ENCODE measurements at places on chromosomes 5 and 9.

DNA sequence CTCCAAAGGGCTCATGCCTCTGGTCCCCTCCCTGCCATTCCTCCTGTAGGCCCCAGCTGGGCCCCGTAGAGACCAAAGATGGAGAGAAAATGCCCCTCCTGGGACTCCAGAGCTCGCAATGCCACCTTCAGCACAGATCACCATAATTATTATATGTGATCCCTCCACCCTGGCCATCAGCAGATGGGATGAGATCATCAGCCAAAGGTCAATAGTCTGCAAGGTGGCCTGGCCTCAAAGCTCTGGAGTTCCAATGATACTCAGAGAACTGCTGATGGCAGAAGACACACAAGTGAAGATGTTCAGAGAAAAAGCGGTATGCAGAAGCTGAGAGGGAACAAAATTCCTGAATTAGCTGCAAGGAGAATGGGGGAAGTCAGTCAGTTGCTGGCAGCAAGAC is 5.0 kb downstream of the RPP25L start:
- DNase-seq, result no peak

- no peak for DNase-seq
These were observed 450.4 kb upstream of the CTNND2 start for GRCh38 chr5:12354686-12355085.

DNA sequence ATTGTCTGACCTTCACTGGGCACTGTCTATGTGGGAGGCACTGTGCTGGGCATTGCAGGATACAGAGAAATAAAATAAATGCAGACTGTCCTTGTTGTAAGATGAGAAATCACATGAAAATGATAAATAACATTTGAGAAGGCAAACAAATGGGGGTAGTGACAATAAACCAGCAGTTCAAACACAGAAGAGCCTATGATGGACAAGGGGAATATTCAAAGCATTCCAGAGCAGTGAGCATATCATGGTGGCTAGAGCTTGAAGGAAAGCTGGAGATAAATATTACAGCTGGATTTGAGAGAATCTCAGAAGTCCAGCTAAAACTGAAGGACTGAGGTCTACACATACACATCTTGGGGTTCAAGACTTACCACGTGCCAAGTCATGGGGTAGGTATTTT is 209.9 kb downstream of the ASTN2 start:
- no peak for DNase-seq

DNA sequence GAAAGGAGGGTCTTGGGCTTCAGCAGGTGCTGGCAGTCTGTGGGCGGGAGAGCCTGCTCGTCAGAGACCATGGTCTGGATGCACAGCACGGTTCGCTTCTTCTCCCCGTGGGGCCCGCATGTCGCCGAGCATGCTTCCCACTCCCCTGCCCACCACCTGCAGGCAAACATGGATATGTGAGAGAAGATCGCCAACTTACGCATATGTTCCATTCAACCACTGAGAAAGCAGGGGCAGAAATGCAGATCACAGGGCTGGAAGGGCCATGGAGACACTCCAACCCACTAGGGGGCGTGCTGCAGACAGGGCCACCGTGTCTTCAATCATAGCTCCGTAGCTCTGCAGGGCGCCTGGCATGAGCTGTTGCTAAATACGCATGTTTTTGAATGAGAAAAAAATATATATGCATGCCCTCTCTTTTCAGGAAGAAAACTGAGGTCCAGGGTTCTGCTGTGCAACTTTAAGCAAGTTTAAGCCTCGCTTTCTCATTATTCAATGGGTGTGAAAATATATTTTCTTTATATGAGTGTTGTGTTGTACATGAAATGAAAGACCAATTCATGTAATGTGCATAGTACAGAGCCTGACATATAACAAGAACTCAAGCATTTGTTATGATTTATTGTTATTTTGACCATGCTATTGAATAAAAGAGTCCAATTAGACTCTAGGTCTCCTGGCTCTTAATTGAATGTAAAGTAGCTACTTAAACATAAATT is 148.0 kb downstream of the TARS1 start:
- DNase-seq, result no peak

GRCh38 chr9:4126184-4126865 is 173.5 kb downstream of the GLIS3 start:
- DNase-seq, result no peak

DNA sequence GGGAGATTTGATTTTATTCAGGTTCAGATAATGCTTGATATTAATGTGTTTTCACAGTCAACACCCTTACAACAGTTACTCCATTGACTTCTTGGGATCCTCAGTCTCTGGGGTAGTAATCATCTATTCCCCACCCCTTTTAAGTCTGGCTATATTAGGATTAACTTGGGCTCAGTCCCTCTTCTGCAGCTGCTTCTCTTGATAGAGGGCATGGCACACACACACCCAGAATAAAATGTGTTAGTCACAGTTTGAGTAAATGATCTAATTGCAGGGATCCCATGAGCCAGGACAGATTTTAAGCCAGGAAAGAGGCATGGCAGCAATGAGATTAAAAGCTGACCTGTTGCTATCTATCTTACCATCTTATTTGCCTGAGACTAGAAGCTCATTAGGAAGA is 53.7 kb upstream of the VLDLR start:
- DNase-seq, result no peak

- DNase-seq, result no peak
These were observed 582.6 kb downstream of the PSAT1 start for GRCh38 chr9:78879324-78880100.

DNA sequence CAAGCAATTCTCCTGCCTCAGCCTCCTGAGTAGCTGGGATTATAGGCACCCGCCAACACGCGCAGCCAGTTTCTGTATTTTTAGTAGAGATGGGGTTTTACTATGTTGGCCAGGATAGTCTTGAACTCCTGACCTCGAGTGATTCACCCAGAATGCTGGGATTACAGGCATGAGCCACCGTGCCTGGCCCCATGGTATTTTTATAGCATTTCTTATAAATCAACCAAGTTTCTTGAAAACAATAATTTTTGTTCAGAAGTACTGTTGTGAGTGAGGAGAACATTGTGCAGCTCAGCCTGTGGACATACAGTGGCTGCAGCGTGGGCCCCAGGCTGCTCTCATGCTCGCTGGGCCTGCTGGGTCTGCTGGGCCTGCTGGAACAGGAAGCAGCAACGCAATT is 45.3 kb downstream of the MAP1B start:
- DNase-seq, result no peak

DNA sequence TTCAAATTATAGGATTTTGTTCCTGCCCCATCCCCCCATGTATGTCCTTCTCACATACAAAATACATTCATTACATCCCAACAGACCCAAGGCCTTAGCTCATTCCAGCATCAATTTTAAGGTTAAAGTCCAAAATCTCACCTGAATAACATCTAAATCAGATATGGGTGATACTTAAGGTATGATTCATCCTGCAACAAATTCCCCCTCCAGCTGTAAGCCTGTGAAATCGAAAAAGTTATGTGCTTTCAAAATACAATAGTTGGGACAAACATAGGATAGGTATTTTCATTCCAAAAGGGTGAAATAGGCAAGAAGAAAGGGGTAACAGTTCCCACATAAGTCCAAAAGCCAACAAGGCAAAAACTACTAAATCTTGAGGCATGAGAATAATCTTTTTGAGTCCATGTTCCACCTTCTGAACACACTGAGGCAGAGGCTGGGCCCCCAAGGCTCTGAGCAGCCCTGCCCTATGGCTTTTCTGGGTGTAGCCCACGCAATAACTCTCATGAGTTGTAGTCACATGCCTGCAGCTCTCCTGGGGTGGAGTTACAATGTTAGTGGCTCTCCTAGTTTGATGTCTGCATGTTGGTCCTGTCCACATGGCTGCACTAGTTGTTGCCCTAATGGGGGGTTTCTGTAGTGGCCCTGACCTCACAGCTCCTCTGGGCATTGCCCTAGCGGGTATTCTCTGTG is 243.9 kb upstream of the SMARCA2 start:
- no peak for DNase-seq

- no peak for DNase-seq
These were observed 101.5 kb downstream of the PLCXD3 start for GRCh38 chr5:41408676-41409443.

DNA sequence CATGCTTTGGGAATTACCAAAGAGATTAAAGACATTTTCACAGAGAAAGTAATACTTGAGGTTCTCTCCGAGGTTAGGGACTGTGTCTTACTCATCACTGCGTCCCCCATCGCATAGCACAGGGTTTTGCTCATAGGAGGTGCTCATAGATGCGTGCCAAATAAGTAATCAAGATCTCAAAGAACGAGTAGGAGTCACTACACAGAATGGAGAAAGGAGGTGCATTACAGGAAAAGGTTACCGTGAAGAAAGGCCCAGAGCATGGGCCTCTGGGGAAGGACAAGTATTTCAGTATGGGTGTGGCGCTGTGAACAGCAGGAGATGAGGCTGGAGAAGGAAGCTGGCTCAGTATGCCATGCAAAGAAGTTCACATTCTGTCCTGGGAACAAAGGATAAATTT is 182.4 kb downstream of the ACTL7B start:
- DNase-seq, result no peak

DNA sequence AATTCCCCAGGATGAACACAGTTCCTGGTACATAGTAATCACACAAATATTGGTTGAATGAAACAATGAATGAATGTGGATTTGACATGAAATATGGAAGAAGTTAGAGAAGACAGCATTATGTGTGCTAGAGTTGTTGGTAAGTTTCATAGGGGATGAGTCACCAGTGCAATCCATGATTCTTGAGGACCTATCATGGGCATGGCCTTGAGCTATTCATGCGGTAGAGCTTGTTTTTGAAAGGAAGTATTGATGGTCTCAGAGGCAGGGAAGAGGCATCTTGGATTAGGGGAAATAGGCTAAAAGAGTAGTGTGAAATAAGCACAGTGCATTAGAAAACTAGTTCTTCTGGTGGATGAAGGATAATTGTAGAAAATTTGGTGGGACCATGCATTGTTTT is 22.1 kb downstream of the SPATA31D1 start:
- DNase-seq, result no peak

- DNase-seq, result no peak
These were observed 27.2 kb downstream of the CSF2 start for GRCh38 chr5:132100672-132101261.

- peak; percentile 5 for DNase-seq
These were observed 43.8 kb downstream of the TRIP13 start for GRCh38 chr5:936149-937144.

GRCh38 chr9:127543221-127543620 is 68.9 kb upstream of the STXBP1 start:
- no peak for DNase-seq

DNA sequence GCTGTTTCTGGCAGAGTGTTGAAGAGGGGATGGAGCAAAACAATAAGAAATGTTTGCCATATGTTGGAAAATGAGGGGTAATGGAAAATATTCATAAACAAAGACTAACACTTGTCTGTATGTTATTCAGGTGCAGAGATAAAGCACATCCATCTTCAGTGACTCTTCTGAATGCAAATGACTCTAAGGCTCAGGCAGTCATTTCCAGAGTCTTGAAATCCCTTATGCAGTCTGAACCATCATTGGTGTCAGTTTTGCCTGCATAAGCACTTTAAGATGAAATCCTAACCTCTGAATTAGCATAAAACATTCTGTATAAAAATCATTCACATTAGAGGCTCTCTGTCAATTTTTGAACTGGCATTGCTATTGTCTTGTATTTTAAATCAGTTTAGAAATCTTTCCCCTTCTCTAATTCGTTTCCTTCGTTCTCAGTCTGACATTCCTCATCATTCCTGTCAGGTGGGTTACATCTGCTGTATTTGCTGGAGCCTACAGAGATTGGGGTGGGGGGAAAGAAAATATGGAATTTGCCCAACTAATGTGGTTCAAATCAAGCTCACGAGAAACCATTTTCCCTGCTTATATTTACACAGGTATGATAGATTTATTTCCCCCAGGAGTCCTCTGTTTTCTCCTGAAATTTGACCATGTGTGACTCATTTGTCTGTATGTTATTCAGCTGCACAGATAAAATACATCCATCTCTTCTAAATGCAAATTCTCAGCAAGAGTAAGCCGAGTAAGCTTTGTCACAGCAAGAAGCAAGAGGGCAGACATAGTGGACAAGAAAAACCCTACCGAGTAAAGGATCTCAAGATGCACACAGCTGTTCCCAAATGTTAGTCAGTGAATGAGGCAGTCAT is 31.6 kb downstream of the ENC1 start:
- DNase-seq, result no peak

DNA sequence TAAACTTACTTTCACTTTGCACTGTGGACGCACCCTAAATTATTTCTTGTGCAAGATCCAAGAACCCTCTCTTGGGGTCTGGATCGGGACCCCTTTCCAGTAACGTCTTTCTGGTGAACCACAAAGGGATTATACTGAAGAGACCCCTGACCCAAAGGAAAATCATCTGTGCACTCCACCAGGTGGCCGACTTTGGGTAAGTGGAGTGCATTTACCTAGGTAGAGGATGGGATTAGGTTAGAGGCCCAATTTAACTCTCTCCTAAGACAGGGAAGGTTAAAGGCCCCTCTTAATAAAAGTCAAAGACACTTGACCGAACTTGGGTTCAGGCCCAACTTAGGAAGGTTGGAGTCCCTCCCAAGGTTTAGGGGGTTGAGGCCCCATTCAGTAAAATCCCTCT is 8.2 kb upstream of the PAIP1 start:
- no peak for DNase-seq

GRCh38 chr5:103582364-103582763 is 19.8 kb upstream of the NUDT12 start:
- DNase-seq, result no peak

- DNase-seq, result no peak
These were observed 1920.3 kb upstream of the WWC1 start for GRCh38 chr5:166370928-166371690.

- no peak for DNase-seq
These were observed 116.4 kb downstream of the APBA1 start for GRCh38 chr9:69555802-69556201.

DNA sequence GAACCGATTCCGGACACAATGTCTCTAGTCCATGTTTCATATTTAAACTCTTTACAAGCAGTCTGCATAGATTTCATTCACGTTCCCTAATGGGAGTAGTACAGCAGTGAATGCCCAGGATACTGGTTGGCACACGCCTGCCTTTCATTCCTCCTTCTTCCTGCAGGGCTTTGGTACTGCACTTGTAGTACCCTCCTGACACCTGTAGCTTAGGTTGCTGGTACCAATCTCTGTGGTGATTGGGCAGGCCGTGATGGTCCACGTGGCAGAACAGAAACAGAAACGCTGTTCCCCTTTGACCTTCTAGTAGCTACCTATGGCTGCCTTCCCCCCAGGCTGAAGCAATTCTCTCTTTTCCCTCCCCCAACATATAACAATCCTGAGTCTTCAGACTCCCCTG is 107.3 kb upstream of the MEGF10 start:
- no peak for DNase-seq

DNA sequence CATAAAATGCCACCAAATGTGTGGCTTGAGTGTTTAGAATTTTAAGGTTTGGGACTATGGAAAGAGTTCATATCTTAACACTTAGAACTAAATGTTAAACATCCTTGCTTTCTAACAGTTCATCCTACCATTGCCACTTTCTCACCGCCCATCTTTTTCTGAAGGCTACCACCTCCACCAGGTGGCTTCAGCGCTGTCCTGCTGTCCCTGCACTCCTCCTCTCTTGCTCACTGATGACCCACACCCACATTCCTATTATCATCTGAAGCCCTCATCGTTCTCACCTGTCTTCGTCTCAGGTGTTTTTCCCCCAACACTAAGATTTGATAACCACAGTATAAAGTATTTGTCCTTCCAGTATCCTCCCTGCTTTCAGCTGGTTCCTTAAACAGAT is 7.4 kb downstream of the MEGF10 start:
- no peak for DNase-seq

Measured in pancreas (tissue), 10 donors.